ENCODE measurements at places on chromosomes 16 and 17.

DNA sequence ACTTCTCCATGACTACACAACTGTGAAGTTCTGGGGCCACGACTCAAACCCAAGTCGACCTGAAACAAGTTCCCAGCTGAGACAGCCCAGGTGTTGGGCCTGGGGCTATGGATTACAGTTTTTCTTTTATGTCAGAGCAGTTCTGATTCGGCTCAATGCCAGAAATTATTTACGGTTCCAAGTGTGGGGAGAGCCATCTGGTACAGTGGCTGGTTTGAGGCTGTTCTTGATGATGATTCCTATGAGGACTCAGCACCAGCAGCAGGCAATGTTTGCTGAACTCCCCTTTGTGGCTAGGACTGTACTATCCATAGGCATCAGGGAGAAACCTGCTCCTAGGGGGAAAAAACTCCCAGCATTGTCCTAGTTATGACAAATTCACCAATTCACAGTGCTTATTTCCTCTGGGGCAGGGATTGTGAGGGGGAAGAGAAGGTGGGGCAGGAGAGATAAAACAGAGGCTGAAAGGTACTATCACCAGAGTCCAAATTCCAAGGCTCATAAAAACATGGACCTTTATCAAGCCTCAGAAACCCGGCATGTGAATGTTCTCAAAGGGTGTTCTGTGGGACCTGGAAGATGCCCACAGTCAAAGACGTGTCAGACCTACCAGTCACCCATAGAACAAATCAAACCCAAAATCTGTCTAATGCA, 18.2 kb upstream of the CMTM4 start:
- H3K27me3 ChIP-seq = no peaks in the 10 kb centered on the region
- H3K4me1 ChIP-seq = no peaks in the 10 kb centered on the region
- H3K27ac ChIP-seq = no peak overlapping the region

DNA sequence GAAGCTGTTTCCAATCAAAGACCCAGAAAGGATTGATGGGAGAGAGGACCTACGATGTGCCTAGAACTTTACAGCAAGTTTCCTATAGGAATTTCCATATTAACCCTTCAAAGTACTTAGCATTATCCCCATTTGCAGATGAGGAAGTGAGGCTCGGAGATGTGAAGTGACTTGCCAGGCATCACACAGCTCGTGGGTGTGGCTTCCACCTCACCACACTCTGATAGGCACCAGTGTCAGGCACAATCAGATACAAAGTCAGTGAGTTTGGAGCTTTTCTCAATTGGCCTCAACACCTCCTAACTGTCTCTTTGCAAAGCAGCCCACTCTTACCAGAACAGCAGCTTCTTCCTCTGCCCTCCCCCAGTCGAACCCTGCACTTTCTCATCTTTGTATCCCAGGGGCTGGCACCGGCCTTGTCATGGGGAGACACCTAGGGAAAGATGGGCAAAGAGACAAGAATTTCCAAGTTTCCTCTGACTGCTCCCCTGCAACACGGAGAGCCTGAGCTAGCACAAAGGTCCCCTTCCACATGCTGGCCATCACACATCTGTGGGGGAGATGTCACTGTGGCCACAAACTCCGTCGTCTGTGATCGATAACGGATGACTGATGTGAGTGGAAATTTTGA, 37.4 kb upstream of the CCL1 start:
- DNase-seq = no peak
- H3K27ac ChIP-seq = no peak overlapping the region
- peaks cover 8% of the 10 kb centered on the region for H3K4me1 ChIP-seq
- H3K36me3 ChIP-seq = no peaks in the 10 kb centered on the region
- no peak overlapping the region for H3K4me3 ChIP-seq

DNA sequence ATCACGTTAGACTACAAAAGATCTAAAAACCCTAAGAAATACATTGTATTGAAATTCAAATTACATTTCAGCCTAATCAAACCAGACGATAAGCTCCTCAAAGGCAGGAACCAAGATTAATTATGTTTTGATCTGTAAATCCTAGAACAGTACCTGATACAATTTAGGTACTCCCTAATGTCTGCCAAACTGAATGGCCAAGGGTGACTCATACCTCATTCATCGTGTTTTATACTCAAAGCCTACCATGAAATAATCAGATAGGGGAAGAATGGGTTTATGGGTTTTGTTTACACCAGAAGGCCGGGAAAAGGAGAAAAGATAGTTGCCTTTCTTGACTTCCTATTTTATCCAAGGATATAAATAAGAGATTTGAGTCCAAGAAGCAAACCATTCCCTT, 19.3 kb downstream of the MMD start:
- DNase-seq = no peak
- no peak overlapping the region for H3K4me3 ChIP-seq
- no peaks in the 10 kb centered on the region for H3K4me1 ChIP-seq
- H3K27ac ChIP-seq = no peak overlapping the region

DNA sequence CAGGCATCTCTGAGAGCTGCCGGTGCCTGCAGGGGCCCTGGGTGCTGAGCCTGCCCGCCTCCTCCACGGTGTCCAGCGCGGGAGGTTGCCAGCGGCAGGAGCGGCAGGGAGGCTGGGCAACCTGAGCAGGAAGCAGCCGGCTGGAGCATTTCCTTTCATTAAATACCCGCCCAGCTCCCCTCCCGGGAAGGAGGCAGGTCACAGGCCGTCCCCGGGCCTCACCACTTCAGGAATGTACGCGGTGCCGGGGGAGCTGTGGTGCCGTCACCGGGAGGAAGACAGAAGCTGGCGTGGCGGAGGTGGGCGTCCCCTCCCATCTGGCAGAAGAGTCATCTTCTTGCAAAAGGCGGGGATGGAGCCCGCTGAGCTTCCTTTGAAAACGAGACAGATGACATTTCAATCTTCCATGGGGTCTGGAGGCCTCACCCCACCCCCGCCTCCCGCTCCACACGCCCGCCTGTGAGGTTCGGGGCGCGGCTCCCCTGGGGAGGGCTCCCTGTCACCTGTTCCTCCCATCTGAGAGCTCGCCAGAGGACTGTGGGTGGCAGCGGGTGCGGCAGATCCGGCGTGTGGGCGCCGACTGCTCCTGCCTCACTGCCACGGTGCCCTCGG, 16.0 kb downstream of the SOX8 start:
- H3K36me3 ChIP-seq = no peaks in the 10 kb centered on the region
- H3K27ac ChIP-seq = no peak overlapping the region
- H3K4me1 ChIP-seq = no peaks in the 10 kb centered on the region
- peaks cover 2% of the 10 kb centered on the region for H3K27me3 ChIP-seq
- no peak overlapping the region for H3K4me3 ChIP-seq

DNA sequence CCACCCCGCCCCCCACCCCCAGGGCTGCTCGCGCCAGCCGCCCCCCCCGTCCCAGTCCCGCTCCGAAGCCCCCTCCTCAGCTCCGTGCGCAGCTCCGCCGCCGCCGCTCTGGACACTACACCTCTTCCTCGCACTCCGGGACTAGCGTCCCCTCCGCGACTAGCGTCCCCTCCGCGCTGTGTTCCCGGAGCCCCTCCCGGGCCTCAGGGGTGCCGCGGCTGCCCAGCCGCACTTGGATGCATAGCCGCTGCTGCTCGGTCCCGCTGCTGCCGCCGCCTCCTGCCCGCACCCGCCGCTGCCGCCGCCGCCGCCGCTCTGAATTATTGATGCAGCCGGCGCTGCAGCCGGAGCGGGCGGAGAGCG, at the start of gene CBLN1:
Gene CBLN1, minus strand, starts transcription at position 359 of the 363 bp plus-strand sequence. CDS start 373 bp downstream, outside the sequence.
- H3K36me3 ChIP-seq = no peaks in the 10 kb centered on the region
- no peak for DNase-seq
- no peak within 1 kb of the TSS for H3K27ac ChIP-seq
- H3K27me3 ChIP-seq = peaks cover 91% of the 10 kb centered on the region
- peak within 1 kb of the TSS; percentile 75 for H3K4me3 ChIP-seq
- H3K4me1 ChIP-seq = no peaks in the 10 kb centered on the region

GRCh38 chr17:16512011-16512410, 20.0 kb upstream of the LRRC75A start:
- no peak overlapping the region for H3K27ac ChIP-seq
- peaks cover 3% of the 10 kb centered on the region for H3K27me3 ChIP-seq
- H3K36me3 ChIP-seq = no peaks in the 10 kb centered on the region

DNA sequence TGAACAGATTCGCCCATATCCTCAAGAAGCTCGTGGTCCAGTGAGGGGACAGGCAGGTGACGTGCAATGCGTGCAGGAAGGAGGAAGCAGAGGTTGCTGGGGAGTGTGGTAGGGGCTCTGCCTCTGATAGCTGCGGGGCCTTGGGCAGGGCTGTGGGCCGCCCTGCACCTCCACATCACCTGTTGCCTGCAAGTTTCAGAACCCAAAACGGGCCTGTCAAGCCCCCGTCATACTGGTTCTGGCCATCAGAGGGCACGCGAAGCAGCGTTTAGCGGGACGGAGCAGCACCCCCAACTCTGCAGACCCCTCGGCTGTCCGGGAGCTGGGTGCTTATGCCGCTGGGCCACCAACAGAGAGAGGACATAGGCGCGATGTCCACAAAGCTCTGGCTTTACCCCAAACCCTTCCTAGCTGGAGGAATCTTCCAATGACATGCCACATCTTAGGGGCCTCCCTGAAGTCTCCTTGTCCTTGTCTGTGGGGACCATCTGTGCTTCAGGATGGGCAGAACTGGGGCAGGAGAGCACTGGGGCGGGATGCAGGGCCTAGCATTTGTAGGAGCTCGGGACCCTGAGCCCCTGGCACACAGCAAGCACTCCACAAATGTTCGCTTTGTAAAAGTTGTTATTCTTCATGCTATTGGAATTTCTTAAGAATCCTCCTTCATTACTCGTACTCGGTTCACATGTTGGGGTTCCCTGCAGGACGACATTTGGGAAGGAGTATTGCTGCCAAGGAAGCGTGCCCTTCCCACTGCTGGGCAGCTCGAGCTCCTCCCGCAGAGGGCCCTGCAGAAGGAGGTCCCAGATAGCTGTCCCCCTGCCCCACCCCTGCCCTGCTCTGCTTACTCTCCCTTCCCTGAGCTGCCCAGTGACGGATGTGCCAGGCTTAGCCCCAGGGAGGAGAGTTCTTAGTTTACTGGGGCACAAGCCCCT, 64.3 kb downstream of the CNGB1 start:
- no peaks in the 10 kb centered on the region for H3K36me3 ChIP-seq
- peak; percentile 64 for DNase-seq
- no peak overlapping the region for H3K4me3 ChIP-seq
- H3K27me3 ChIP-seq = no peaks in the 10 kb centered on the region

GRCh38 chr17:63760771-63761539, 12.4 kb downstream of the CCDC47 start:
- H3K4me3 ChIP-seq = no peak overlapping the region
- peaks cover 15% of the 10 kb centered on the region for H3K4me1 ChIP-seq
- no peaks in the 10 kb centered on the region for H3K27me3 ChIP-seq
- no peak overlapping the region for H3K27ac ChIP-seq
- H3K36me3 ChIP-seq = peaks cover 51% of the 10 kb centered on the region

DNA sequence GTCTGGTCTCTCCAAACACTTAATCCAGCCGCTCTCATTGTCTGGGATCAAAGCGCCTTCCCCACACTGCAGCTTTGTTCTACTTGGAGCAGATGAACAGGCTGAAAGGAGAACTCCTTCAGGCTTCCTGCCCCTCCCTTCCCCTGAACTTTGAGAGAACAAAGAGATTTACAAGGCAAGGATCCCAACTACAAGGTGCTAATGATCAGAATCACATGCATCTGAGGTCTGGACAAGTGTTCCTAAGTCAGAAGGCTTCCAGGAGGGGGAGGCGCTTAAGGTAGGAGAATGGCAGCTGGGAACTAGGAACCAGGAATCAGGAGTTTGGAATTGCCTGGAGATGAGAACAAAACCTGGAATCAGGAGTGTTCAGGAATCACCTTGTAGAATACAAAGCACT, 606.3 kb upstream of the CDH11 start:
- no peaks in the 10 kb centered on the region for H3K36me3 ChIP-seq
- DNase-seq = no peak
- peaks cover 31% of the 10 kb centered on the region for H3K27me3 ChIP-seq
- no peak overlapping the region for H3K4me3 ChIP-seq
- H3K4me1 ChIP-seq = no peaks in the 10 kb centered on the region
- H3K27ac ChIP-seq = no peak overlapping the region

- H3K4me3 ChIP-seq = no peak overlapping the region
- H3K36me3 ChIP-seq = no peaks in the 10 kb centered on the region
- peaks cover 5% of the 10 kb centered on the region for H3K4me1 ChIP-seq
Observed at GRCh38 chr16:57401943-57402640, 2.5 kb upstream of the CCL17 start.

- no peaks in the 10 kb centered on the region for H3K27me3 ChIP-seq
- H3K4me1 ChIP-seq = no peaks in the 10 kb centered on the region
- no peak overlapping the region for H3K4me3 ChIP-seq
- H3K36me3 ChIP-seq = no peaks in the 10 kb centered on the region
Observed at GRCh38 chr17:67063141-67063540, 18.8 kb downstream of the CACNG1 start.

GRCh38 chr16:63816276-63816675, 1305.6 kb downstream of the CDH11 start:
- no peaks in the 10 kb centered on the region for H3K4me1 ChIP-seq
- no peaks in the 10 kb centered on the region for H3K36me3 ChIP-seq
- DNase-seq = no peak
- H3K4me3 ChIP-seq = no peak overlapping the region

DNA sequence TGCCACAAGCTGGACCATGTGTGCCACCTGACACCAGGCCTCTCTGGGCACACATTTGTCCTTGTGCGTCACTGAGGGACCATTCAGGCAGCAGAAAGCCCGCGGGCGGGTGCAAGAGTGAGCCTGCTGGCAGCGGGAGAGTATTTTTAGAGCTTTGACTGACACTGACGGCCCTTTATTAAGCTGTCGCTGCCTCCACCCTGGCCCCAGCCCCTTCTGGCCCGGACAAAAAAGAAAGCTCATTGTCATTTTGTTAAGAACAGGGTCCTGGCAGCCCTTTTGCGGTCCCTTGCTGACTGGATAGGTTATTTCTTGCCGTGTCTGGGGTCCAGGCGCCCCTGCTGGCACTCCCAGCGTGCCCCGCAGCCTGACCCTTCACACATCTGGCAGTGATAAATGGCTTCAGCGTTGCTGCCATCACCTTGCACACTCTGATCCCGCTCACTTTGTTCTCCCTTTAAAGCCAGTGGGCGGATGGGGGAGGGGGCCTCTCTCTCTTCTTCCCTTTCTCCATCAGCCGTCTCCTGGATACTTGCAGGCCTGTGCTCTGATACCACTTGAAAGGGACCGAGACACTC, 78.4 kb upstream of the NKD1 start:
- H3K27me3 ChIP-seq = peaks cover 30% of the 10 kb centered on the region
- H3K4me1 ChIP-seq = no peaks in the 10 kb centered on the region
- H3K27ac ChIP-seq = no peak overlapping the region
- no peaks in the 10 kb centered on the region for H3K36me3 ChIP-seq
- H3K4me3 ChIP-seq = no peak overlapping the region

Measured in common myeloid progenitor, CD34-positive (primary cell).